ENCODE measurements at places on chromosomes 3 and 15.

- DNase-seq: no peak
Measured at GRCh38 chr15:61681038-61681418, 379.2 kb downstream of the VPS13C start.

- DNase-seq: peak; percentile 98
Measured at GRCh38 chr3:86973440-86973839, 17.5 kb downstream of the VGLL3 start.

DNA sequence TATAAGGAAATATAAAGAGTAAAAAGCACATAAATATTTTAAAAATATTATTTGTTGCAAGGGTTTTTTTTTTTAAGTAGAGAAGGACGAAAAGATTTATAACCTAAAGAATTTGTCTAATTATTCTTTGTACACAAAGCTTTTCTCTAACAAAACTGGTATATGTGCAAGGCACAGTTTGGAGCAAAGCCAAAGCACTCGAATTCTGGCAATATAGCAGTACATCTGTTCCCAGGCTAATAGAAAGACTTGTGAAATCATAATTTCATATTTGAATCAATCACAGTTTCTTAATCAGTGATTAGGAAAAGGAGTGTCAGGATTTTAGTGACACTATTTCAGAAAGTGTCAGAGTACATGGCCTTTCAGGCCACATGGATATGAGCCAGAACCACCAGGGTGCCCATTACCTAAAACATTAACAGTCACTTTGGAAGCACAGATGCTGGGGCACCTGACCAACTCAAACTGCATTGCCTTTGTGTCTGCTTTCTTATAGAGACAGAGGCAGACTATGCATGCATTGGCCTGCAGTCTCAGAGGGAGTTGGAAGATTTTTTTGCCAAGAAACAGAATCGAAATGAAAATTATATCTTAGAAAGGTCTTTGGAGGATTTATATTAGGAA is 651.8 kb upstream of the SGO1 start:
- DNase-seq: no peak

GRCh38 chr15:40366457-40367370 is 8.7 kb downstream of the DISP2 start:
- DNase-seq: no peak

GRCh38 chr15:89197503-89197971 is 23.8 kb downstream of the RLBP1 start:
- DNase-seq: no peak

DNA sequence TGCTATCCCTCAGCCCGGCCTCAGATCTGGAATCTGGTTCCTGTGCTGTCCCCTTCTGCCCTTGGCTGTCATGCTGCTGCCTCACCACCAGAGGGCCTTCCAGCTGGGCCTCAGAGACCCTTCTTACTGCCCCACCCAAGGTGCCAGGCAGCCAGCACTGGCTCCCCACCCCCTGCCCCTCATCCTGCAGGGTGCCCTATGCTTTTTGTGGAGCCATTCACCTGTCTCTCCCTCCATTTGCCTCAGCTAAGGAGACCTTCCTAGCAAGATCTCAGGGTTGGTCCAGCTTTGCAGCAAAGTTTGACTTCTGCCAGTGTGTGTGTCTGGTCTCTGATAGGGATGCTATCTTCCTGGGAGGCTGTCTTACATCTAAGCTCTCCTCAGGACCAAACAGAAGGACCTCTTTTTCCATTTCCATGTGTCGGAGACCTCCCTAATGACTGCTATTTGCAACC is 1.9 kb upstream of the VWA5B2 start:
- no peak for DNase-seq

GRCh38 chr15:94228611-94229010 is 2.8 kb upstream of the MCTP2 start:
- DNase-seq: no peak

DNA sequence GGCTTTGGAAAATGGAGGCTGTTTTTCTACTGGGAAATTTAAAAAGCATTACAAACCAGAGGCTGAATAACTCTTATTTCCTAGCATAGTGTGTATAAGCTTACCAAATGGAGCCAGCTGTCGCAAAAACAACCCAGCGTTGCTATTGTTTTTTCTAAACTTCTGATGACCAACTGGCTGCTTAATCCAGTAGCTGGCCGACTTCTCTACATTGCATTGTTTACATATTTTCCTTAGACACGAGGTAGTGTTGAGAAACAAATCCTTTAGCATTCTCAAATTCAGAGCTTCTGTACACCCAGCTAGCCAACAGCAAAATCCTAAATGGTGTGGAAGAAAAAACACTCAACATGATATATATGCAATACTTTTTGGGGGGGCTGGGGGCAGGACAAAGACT is 161.0 kb upstream of the ADAMTS9 start:
- DNase-seq: peak; percentile 54

DNA sequence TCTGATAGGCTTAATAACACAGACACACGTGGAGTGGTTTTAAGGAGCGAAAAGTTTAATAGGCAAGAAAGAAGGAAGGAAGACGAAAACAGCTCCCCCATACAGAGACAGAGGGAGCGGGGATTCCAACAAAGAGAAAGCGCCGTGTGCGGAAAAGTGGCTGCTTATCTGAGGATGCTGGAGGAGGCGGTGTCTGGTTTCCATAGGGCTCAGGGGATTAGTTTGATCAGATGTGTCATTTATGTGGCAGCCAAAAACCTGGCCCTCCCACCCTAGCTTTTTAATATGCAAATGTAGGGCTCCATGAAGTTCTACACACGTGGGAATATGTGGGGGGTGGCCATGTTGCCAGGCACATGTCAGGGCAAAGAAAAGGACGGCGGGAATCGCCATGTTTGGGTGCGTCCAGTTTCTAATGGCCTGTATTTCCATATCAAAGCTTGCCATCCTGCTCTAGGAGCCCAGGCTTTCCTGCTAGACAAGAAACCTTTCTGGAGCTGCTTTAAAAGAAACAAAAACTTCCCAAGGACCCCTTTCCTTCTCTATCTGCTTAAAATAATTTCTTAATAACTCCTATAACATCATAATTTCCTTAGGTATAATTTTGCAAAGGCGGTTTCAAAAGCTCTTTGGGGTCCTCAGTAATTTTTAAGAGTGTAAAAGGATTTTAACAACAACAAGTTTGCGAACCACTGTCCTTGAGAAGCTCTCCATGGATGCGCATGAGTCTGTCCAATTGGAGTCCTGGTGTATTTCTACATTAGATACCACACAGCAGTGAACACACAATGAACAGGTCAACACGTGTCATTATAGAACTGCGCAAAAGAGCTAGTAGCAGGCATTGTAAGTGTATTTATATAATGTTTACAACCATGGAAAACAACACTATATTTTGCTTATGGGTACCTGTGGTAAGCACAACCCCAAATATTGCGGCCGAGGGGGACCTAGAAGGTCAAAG is 622 bp upstream of the ZNF589 start:
- DNase-seq: no peak

- no peak for DNase-seq
Measured at GRCh38 chr15:40597024-40597423, 3.0 kb downstream of the KNL1 start.

DNA sequence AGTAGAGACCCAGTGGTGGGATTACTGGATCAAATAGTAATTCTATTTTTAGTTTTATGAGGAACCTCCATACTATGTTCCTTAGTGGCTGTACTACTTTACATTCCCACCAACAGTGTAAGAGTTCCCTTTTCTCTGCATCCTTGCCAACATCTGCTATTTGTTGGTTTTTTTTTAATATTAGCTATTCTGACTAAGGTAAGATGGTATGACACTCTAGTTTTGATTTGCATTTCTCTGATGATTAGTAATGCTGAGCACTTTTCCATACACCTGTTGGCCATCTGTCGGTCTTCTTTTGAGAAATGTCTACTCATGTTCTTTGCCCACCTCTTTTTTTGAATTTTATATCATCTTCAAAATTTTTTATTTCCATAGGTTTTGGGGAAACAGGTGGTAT is 34.2 kb upstream of the RAP2B start:
- no peak for DNase-seq
